Activated effector memory CD4-positive, alpha-beta T cell treated with anti-CD3 and anti-CD28 coated beads, Interleukin-2, amount 50 U/mL, for 16 hours (primary cell): ENCODE measurements at places on chromosomes 4 and X.

GRCh38 chr4:38151873-38152272 is 191.7 kb downstream of the PTTG2 start:
- DNase-seq = no peak

DNA sequence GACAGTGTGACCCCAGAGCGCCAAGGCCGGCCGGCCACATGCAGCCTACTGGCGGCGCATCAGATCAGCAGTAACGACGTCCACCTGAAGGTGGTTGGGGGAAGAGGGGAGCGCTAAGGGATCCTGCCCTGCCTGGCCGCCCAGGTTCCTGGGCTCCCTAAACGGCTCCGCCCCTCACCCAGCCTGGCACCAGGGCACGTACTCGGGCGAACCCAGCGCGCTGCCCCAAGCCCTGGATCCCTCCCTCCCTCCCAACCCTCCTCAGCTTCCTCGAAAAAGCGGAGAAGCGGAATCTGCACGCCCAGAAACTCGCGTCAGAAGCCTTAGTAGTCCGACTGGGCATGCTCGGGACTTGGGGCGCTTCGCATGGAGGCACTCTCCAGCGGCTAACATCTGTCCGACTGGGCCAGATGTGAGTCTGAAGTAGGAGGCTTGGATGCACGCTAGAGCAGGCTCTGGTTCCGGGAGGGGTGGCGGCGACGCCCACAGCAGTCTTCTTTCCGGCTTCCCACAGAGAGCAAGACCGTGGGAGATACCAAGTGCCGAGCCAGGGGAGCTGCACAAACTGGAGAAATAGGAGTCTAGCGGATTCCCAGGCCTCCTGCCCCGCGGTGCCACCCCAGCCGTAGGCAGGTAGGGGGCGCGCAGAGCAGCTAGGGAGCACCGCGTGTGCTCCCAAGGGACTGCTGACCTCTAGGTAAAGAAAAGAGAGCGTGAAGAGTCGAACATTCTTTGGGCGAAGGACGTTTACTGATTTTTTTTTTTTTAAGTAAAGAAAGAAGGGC is 114.3 kb upstream of the TEX13C start:
- peak; percentile 64 for DNase-seq

- DNase-seq = no peak
Measured at GRCh38 chrX:73647632-73648322, 84.8 kb downstream of the CHIC1 start.

GRCh38 chrX:17098516-17099247 is 152.2 kb downstream of the REPS2 start:
- no peak for DNase-seq

GRCh38 chr4:126956184-126956897 is 676.4 kb upstream of the INTU start:
- DNase-seq = no peak

DNA sequence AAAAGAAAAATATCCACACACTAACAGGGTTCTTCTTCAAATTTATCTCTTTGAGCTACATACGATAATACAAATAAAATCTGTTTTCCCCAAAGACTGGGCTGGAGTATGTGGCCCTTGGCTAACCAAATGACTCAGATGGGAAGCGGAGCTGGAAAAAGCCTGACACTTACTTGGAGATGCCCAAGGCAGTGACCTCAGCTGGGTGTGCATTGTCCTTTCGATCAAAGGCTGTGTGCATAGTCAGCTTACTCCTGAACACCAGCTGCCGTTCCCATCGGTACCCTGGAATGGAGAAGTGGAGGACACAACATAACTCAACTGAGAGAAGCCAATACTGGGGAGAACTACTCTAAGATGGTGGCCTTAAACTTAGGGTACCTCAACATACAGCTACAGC is 95.1 kb downstream of the CDS1 start:
- DNase-seq = no peak
